ENCODE measurements at places on chromosomes 16 and 17. TPM values are rescaled to one million over a fixed set of nuclear protein-coding genes. Genes with fewer than 3 reads are reported as not detected.

- ATAC-seq = no peak
These were observed 28.0 kb downstream of the OR1D5 start for GRCh38 chr17:3035256-3035967.

Gene TMEM114
- not detected for total RNA-seq

GRCh38 chr17:49633250-49633649, 44.6 kb downstream of the SPOP start:
- ATAC-seq = no peak

GRCh38 chr16:2763173-2763572, 10.7 kb downstream of the SRRM2 start:
- ATAC-seq = no peak

DNA sequence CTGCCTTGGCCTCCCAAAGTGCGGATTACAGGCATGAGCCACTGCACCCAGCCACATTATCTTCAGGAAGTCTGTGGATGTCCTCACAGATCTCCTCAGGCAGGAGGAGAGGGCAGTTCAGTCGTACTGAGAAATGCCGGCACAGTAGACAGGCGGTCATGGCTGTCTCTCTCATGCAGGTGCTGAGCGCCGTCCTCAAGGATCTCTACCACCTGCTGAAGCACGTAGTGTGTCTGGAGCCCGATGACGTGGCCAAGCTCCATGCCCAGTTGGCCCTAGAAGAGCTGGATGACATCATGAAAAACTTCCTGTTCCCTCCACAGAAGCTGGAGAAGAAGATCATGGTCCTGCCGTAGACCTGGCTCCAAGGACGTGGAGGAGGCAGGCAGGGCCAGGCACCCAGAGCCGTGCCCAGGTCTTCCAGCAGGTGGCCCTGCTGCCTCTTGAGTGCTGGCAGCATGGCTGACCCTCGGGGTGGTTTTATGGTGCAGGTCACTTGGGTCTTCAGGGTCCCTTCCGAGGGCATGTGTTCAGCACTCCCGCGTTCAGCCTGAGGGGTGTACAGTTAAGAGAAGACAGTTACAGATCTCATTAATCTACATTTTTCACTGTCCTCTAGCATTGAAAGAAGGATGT, 22.0 kb upstream of the HAS3 start:
- peak; percentile 42 for ATAC-seq

GRCh38 chr16:85967111-85967510, 68.1 kb downstream of the IRF8 start:
- ATAC-seq = no peak

Gene CHP2
- 0.08 TPM for total RNA-seq

GRCh38 chr16:62450291-62450690, 414.1 kb upstream of the CDH8 start:
- ATAC-seq = no peak

Measured in esophagus mucosa (tissue), 1 donor.